ENCODE measurements at places on chromosomes 2 and 18.

- no peak for DNase-seq
Observed at GRCh38 chr2:85997017-85997970, 108.4 kb downstream of the POLR1A start.

- DNase-seq = no peak
Observed at GRCh38 chr18:75970212-75970611, 524.8 kb downstream of the ZNF516 start.

- peak; percentile 83 for DNase-seq
Observed at GRCh38 chr18:62584241-62585120, 61.7 kb downstream of the ZCCHC2 start.

DNA sequence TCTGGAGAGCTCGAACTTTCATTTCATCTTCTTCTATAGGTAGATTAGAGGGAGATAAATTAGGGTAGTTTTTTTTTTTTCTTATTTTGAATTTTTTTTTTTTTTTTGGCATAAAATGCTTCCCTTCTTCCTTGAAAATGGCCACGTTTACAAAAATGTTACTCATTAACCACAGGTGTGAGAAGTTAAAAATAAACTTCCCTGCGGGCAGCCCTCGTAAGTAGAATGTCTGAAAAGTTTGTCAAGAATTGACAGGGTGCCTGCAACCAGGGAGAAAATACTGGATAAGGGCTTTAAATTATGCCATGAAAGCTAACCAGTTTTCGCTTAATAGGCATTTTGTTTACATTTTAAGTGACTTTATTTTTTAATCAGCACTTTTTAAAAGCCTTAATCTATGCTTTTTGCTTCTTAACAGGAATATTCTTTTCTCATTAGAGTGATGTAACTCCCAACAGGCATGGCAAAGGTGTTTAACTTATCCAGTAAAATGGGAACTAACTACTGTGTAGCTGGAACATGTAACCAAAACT is 4.2 kb upstream of the FN1 start:
- DNase-seq = no peak

DNA sequence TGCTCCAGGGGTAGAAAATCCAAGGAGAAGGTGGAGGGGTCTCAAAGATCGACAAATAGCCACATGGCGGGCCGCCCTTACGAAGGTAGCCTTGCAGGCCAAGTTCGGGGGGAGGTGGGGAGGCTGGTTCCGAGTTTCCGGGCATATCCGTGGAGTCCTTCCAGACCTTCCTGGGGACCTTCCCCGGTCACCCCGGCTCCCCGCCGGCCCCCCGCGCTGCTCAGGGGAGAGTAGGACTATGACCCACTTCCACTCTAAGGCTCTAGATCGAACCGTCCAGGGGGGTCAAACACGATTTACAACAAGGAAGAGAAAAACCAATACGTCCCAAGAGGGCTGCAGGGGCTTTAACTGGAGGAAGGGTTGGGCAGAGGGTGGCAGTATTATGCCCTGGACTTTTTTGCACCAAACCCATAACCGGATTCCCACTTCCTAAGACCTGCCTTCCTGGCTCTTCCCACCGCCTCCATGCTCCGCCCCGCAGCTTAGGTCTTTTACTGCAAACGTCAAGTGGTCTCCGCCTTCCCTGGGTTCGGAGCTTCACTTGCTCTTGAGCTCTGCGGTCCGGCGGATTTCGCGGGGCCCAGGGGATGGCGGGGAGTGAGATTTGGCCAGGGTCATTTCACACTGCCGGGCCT is 779 bp upstream of the LYPD6 start:
- DNase-seq = no peak

DNA sequence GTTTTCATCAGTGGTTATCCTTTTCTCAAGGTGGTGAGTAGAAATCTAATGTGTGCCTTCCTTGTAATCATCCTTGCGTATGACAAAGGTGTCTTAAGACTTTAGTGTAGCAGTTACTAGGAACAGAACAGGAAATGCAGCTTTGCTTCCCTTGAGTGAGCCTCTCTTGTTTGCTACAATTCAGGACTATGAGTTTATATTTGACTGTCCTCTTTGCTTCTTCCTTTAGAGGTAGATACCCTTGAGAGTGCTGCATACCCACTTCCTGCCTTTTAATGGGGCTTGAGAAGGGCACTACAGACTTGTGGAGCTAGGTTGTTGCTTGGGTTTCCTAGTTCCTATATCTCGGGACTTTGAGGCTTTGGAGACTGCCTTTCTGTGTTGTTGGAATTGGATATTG is 3.8 kb downstream of the KCNJ13 start:
- DNase-seq = no peak

DNA sequence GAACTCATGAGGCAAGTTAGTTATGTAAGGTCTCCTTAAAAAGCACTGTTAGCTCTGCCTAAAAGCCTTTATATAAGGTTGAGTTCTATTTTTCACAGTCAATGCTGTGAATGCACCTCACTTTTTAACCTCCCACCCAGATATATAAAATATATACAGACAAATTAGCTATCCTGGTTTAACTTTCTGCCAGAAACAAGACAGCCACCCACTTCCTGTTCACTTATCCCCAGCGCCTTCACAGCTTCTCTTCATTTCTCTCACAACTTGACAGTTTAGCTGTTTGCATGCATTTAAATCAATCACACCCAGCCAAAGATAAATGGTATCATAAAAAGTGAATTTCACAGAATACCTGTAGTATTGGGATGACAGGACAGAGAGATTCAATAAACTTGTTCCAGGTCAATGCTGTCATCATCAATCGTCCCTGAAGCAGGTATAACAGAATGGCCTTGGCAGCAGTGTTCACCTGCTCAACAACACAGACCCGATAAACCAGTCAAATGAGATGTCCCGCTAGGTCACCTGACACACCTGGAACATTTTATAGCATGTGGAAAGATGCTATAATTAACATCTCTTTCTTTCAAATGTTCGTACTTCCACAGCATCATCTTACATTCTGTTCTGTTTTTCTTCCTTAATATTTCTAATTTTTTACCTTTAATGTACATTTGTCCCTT is 55.7 kb downstream of the RTTN start:
- no peak for DNase-seq

DNA sequence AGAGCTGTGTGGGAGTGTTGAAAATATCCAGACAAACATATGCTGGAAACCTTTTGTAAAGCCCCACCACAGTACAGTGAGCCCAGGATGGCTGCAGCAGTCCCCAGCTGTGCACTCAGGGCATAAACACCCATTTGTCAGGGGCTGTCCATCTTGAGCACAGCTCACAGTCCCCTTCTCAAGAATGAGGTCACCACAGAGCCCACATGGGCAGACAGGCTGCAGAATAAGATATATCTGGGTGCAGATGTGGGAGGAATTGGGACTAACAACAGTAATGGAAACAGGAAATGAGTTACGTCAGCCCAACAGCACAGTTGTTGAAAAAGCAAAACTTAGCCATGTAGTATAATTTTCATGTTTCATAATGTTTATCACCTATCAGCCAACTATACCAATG is 219.6 kb downstream of the ETAA1 start:
- DNase-seq = no peak

GRCh38 chr2:96531366-96531765 is 5.2 kb upstream of the ARID5A start:
- DNase-seq = no peak

- no peak for DNase-seq
Observed at GRCh38 chr2:24707143-24707542, 86.0 kb downstream of the PTRHD1 start.

DNA sequence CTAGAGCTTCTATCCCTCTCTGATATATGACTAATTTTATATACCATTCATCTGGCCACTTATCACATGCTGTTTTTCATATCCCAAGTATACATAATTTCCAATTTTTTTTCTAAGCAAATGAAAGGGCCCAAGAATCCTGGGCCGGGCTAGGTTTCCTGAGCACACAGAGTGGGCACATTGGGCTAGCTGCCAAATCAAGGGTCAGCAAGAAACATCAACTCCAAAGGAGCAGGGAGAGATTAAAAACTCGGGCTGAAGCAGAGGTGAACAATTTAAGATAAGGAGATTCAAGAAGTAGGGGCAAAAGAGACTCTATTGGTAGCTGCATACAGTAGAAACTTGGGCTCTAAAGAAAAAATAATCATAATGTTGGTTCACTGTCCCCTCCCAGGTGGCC is 39.0 kb downstream of the OLA1 start:
- no peak for DNase-seq

DNA sequence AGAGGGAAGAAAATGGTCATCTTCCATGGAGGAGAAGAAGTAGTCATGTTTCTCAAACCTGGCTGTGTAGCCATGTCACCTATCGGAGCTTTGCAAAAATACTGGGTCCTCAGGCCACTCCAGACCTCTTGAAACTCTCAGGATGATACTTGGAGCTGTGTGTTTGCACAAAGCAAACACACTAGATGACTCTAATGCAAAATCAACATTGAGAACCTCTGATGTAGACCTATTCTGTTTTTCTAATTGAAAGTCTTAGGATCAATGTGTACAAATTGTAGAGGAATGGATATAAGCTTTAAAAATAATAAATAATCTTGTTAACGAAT is 444.3 kb downstream of the RND3 start:
- no peak for DNase-seq

- no peak for DNase-seq
Observed at GRCh38 chr2:124395961-124396360, 370.9 kb downstream of the CNTNAP5 start.

GRCh38 chr2:213420828-213421385 is 136.6 kb downstream of the SPAG16 start:
- no peak for DNase-seq

Measured in NCI-H1048 (cell line).